ENCODE measurements at places on chromosomes 3 and 15.

DNA sequence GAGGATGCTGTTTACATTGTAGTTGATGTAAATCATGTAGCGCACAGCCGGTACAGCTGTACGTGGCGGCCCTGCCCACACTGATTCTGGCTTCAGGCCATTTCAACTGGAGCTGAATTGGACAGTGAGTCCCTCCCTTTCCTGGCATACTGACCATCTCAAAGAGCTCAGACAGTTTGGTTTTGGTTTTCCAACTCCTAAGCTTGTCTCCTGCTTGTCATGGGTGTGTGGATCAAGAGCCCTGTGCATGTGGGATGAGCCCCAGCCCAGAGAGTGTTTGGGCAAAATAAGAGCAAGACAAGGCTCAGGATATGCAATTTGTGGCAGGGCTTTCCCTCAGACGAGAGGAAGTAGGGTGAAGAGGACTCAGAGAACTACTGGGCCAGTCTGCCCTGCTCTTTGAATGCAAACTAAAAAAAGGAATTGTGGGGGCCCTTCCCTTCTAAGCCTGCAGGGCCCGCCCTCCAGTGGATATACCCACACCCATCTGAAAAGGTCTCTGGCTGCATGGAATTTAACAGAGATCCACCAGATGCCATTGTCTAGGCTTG is 13.3 kb downstream of the ITGA11 start:
- peak; percentile 65 for DNase-seq

GRCh38 chr15:52466134-52466701 is 62.5 kb downstream of the MYO5A start:
- no peak for DNase-seq

DNA sequence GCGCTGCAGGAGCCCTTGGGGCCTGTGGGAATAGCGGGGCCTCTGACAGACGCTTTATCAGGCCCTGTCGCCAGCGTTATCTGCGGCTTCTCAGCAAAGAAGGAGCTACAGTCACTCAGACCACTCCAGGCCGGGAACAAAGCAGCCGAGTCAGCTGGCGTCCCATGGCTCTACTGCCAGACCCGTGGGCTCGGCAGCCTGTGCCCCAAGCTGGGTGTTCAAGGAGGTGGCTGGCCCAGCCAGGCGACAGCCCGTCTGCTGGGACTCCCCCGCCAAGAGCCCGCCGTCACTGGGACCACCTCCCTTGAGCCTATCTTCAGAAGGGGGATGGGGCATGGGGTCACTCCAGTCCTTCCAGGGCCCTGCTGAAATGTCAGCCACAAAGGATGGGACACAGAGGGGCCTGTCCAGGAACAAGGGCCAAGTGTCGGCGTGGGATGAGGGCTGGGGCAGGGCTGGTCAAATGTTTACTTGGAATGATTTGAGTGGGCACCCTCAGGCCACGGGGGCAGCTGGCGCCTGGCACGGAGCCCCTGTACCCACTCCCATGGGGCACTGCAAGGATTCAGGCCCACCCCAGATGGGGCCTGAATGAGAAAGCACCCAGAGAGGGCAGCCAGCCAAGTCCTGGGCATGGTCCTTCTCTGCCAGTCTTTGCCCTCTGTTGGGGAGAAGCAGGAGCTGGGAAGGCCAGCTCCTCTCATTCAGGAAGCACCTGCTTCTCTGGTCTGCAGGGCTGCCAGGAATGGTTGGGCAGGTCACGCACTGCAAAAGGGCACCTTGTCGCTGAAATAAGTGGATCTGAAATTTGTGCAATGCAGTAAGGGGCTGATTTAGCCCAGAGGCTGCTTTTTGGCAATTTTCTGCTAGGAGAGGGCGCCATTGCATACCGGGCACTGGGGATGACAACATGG is 148.3 kb downstream of the SMAD6 start:
- no peak for DNase-seq

DNA sequence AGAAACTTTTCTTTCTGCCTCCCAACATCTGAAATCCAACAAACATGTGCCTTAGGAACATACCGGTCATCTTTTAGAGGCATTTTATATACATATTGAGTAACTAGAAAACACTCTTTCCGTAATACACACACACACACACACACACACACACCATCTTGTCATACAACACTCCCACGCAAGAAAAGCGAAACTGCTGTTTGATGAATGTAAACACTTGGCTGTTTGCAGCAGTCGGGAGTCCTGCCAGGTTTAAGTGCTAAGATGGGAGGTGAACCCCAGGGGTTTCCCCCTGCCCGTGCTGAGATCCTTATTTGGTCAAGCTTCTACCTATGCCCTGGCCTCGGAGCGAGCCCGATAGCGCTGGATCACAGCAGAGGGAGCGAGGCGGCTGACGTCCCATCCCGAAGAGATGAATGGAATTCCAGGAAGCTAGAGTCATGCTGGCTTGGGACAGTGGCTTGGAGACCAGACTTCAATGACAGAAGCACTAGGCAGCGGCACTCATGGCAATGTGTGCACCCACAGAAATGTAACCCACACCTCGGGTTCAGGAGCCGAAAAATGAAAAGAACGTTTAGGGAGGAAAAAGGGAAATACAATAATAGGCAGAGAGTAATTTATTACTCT is 1.3 kb upstream of the THBS1 start:
- peak; percentile 91 for DNase-seq

DNA sequence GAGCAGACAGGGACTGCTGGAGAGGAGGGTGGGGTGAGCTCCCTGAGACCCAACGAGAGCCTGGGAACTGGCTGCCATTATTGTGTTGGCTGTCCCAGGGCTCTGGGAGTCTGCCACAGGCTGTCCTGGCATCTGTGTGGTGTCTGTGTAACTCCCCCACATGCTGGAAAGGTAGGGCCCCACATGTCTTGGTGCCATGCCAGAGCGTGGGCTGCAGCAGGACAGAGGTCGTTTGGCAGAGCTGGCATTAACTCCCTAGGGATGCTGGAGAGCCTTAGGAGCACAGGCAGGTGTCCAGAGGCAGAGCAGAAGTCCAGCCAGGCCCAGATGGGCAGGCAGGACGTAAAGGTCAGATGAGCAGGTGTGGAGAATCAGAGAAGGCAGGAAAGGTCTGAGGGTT is 9.7 kb downstream of the TIMP4 start:
- no peak for DNase-seq

- DNase-seq, result peak; percentile 59
These were observed 32.5 kb downstream of the WNT5A start for GRCh38 chr3:55454611-55455010.

DNA sequence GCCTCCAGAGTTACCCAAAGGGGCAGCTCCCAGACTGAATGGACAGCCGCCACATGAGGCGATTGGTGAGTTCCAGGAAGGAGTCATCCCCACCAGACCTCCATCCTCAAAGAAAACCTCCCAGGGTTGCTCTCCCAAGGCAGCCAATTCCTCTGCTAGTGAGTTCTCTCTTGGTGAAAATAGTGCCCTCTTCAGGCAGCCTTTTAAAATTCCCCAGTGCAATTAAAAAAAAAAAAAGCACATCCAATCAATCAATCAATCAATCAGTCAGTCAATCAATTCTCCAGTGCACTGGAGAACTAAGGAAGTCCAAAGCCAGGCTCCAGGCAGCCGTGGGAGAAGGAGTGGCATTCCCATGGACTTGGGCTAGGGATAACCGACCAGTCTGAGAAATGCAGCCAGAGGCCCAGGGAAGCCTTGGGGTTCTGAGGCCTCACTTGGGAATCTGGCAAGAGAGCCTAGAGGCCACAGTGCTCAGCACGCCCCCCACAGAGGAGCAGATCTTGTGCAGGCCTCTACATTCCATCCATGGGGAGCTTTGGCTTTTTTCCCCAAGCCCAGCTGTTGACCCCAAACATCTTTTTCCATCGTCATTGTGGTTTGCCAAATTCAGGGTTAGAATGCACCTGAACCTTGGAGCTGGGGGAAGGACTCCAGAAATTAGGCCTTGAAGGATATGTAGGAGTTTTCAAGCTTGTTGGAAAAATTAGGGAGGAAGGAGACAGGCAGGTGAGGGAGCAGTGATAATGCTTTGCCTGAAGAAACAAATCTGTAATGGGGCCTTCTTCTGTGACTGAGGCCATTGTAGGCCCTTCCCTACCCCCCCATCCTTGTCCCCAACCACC is 4.8 kb downstream of the PAQR5 start:
- peak; percentile 43 for DNase-seq

DNA sequence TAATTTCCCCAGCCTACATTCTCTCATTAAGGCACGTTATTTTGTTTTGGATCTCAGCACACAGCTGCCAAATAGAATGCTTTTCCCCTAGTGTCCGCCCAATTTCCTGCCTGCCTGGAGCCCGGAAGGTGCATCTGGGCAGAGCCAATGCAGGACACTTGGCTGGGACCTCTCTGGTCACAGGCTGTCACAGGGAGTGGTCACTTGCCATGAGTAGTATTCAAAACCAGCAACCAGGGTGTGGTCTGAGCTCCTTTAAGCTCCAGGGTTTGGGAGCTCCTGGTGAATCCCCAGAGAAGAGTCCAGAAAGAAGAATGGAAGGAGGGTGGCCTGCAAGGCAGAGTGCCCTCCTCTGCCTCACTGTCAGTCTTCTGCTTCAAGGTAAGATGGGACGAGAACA is at the start of gene HTR3C:
Gene HTR3C, plus strand, starts transcription at position 281 of the 400 bp plus-strand sequence. Its CDS starts 34 bp downstream, at position 315.
- no peak for DNase-seq

DNA sequence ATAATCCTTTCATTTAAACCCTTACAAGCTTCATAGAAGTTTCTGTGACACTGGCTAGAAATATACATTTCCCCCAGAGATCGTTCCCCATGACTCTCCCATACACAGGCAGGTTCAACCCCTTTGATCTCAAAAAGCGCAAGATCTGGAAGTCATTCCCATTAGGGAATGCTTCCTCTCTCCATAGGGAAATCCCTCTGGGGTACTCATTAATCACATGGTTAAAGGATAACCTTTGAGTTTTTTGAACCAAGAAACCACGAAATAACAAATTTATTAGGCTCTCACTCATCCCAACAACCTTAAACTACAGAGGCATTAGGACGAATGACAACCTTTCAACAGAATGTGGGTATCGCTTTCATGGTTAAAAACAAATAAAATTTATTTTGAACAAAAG is 211.9 kb upstream of the PRICKLE2 start:
- no peak for DNase-seq

GRCh38 chr15:100726421-100727190 is 124.2 kb downstream of the ASB7 start:
- DNase-seq, result peak; percentile 79

DNA sequence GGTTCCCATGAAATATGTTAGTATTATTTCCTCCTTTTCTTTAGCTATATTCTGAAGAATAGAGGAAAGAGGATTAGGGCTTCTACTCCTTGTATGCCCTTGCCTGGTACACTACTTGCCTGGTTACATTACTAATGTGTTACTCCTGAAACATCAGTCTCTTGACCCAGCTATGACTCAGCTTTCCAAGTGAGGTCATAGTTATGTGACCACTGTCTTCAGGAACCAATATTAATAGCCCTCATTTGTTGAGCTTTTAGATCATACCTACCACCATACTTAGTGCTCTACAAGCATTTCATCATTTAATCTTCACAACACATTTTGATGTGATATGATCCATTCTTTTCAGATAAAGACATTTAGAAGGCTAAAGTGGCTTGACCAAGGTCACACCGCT is 60.3 kb downstream of the CMSS1 start:
- DNase-seq, result peak; percentile 94

DNA sequence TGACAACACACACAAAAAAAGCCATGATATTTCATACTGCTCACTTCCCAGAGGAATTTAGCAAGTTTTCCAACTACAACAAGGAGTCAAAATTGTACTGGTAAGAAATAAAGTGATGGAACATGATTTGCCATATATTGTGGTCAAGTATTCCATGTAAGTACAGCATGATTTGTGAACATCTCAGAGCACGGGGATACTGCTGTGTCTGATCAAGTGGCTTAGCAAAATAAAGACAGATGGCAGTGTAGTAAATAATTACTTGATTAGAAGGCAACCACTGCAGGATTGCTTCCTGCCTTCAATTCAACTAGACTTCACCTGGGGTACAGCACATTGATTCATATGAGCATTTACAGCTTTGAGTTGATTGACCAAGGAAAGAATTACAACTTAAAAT is 51.6 kb upstream of the DUT start:
- no peak for DNase-seq

GRCh38 chr15:82113106-82113715 is 67.4 kb upstream of the MEX3B start:
- no peak for DNase-seq

DNA sequence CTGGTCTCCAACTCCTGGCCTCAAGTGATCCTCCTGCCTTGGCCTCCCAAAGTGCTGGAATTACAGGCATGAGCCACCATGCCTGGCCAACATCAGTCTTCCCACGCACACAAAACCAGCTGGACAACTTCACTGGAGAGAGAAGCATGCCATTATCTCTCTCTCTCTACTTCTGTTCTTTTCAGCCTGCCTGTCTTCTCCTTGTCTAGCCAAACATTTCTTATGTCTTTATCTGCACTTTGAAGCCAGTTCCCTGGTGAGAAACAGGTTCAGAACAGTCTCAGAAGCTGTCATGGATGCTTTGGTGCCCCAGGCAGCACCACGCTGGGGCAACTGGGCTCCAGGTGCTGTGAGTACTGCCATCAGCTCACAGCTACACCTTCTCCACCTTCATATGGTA is 79.8 kb downstream of the PRICKLE2 start:
- DNase-seq, result no peak

GRCh38 chr3:127647166-127647844 is 18.3 kb downstream of the PODXL2 start:
- DNase-seq, result no peak

Data from fibroblast of mammary gland (primary cell).